ENCODE measurements at places on chromosomes 7 and 10. TPM values are rescaled to one million over a fixed set of nuclear protein-coding genes. Genes with fewer than 3 reads are reported as not detected.
A peak's percentile ranks its signal among the peaks of the same experiment; 100 is the strongest.

GRCh38 chr7:55469271-55469681, 103.0 kb downstream of the VOPP1 start:
- no peak for DNase-seq

DNA sequence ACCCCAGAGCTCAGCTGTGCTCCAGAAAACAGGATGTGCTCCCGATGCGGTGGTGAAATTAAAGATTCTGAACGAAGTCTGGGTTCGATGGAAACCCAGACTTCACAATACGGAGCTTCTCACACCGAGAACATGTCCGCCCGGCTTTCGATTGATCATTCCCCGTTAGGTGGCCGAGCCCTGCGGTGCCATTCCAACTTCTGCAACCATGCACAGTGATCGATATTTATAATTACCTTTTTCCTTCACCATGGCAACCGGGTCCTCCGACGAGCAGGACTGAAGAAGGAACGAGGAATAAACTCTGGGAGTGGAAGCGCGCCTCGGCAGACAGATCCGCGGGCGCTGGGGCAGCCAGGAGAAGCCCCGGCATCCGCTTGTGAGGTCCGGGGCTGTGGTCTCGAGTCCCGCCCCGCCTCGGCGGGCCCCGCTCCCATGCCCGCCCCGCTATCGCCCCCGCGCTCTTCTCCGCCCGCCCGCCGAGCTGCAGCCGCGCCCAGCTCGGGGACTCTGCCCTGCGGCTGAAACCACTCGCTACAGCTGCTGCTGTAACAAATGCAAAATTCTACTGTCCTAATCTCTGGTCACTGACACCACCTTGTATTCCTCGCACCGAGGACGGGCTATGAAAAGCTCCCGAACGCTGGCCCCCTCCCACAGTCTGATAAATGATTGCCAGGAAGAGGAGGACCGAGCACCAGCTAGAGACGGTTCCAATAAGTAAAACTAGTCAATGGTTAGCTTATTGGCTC, 26.2 kb downstream of the ABLIM1 start:
- DNase-seq: peak; percentile 27

DNA sequence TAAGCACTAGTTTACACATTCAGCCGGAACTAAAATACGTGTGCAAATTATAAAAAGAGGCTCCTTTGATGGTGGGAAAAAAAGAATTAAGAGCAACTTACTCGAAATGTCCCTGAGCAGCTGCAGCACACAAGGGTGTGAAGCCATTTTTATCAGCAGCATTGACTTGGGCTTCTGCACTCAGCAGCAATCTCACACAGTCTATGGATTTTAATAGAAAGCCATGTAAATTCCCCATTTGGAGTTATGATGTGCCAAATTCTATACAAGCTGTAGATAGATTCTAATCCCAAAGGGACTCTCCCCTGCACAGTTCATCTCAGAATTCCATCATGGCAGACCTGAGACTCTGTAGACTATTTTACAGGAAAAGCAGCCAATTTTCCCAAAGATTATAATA, 90.5 kb downstream of the CTTNBP2 start:
- DNase-seq: no peak

DNA sequence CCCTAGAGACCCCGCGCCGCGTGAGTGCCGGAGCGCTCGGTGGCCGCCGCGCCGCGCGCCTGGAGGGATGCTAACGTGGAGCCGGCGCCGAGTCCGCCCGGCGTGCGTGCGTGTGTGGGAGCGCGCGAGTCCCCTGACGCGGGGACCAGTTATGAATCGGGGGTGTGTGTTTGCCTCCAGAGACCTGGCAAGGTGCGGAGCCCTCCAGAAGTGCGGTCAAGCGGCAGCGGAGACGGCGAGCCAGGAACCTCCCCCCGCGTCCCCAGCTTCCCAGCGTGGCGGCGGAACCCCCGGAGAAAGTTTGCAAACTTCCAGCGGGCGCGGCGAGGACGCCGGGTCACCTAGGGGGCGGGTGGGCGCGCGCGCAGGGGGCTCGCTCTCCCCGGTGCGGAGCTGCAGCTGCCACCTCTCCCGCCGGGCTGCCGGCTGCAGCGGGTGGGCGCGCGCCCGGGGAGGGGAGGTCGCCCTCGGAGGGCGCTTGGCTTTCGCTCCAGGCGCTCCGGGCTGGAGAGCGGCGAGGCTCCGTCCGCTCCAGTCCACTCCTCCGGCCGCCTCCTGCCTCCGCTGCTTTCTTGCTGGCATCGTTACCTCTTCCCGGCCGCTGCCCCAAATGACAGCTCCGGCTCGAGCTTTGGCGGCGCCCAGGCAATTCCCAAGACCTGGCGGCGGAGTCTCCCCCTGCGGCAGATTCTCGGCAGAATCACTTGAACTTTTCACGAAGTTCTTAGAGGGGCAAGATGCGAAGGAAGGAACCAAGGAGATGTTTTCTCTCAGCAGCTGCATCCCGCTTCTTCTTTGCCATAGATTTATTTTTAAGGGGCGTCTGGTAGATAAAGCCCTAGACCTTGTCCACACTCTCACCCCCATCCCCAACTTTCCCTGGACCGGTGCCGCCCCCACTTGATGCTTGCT, 2.3 kb upstream of the CREB5 start:
- peak; percentile 43 for DNase-seq

DNA sequence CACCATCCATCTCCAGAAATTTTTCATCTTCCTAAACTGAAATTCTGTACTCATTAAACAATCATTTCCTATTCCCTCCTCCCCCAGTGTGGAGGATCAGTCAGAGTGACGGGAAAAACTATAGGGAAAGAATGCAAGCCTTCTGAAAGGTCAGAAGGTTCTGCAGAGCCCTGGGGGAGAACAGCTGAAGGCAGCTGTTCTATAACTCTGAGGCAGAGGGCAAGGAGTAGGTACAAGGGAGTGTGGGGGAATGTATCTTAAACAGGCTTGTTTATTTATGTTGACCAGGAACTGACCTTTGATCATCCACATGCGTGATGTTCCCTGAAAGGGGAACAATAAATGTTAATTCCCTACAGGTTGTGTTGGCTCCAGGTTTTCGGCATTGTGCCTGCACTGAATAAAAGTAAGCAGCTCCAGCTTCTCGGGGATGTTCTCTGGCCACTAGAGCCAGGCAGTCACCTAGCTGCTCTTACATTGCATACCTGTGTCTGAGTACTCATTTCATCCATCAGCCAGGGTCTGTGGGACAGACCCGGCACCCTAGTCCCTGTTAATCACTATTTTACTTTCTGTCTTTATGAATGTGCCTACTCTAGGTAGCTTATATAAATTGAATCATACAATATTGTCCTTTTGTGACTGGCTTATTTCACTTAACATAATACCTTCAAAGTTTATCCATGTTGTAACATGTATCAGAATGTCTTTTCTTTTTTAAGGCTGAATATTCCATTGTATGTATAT, 5.8 kb downstream of the IFIT1 start:
- no peak for DNase-seq

GRCh38 chr7:6164491-6164890, 107.9 kb downstream of the CYTH3 start:
- DNase-seq: no peak

- no peak for DNase-seq
Observed at GRCh38 chr10:49613165-49613881, 514 bp upstream of the CHAT start.

DNA sequence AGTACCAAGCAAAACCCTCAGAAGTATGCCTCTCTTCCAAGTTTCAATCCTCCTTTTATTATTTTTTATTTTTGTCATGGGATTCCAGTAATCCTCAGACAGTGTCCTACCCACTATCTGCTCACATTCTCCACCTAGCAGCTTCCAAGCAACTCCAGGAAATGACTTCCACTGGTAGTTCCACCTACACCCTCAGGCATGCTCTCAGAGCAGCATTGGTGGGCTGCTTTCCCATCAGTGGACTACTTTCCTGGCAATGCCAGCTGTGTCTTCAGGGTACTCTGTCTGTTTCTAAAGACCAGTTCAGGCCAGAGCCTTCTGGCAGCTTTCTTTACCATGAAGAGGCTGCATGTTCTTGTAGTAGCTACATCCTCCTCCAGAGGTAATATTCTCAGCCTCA, 244.0 kb downstream of the HGF start:
- no peak for DNase-seq

DNA sequence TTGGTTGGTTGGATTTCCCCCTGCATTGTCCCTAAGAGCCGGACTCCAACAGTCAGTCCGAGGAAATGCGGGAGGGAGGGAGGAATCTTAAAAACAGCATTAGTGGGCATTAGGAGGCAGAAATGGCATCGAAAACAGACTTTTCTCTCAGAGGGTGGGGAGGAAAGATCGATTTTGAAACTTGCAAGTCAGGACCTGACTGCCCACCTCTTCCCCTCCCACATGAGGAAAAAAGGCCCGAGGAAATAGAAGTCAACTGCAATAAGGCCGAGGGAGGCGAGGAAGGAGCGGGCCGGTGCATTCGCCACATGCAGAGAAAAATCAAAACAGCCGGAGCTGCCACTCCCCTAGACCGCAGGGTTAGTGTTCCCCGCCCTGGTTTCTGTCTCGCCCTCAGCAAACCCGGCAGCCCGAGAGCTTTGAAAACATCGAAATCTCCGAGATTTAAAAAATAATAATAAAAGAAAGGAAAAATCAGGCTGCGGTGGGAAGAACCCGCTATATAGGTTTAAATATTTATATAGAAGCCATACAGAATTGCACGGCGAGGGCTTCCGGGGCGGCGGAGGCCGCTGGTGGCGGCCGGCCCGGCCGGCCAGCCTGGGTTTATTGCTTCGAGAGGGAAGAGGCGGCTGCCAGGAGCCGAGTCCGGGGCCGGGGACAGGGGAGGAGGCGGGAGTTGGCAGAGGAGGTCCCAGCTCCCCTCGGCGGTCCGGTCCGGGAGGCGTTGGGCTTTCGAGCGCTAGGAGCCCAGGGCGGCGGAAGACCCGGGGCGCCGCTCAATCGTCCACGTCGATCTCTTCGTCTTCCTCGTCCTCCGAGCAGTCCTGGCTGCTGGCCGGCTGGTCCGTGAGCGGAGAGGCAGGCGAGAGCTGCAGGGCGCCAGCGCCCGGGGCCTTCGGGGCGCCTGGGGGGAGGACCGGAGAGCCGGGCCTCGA, 2.5 kb downstream of the LBX1 start:
- DNase-seq: no peak

GRCh38 chr7:81469869-81470723, 299.8 kb downstream of the HGF start:
- peak; percentile 52 for DNase-seq

DNA sequence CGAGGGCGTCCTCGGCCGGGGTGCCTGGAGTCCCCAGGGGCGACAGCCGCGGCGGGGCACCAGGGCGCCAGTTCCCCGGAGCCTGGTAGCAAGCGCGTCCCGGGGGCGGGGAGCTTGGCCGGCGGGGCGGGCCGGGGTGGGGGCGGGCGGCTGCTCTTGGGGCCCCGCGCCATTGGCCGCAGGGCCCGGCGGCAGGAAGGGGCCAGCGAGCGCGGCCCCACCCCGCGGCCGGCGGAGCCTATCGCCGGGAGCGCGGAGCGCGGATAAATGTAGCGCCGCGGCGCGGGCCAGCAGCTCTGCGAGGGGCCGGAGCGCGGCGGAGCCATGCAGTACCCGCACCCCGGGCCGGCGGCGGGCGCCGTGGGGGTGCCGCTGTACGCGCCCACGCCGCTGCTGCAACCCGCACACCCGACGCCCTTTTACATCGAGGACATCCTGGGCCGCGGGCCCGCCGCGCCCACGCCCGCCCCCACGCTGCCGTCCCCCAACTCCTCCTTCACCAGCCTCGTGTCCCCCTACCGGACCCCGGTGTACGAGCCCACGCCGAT, at the start of gene HHEX:
Gene HHEX, plus strand, starts transcription at position 293 of the 548 bp plus-strand sequence. Its CDS starts 32 bp downstream, at position 325.
- DNase-seq: no peak

DNA sequence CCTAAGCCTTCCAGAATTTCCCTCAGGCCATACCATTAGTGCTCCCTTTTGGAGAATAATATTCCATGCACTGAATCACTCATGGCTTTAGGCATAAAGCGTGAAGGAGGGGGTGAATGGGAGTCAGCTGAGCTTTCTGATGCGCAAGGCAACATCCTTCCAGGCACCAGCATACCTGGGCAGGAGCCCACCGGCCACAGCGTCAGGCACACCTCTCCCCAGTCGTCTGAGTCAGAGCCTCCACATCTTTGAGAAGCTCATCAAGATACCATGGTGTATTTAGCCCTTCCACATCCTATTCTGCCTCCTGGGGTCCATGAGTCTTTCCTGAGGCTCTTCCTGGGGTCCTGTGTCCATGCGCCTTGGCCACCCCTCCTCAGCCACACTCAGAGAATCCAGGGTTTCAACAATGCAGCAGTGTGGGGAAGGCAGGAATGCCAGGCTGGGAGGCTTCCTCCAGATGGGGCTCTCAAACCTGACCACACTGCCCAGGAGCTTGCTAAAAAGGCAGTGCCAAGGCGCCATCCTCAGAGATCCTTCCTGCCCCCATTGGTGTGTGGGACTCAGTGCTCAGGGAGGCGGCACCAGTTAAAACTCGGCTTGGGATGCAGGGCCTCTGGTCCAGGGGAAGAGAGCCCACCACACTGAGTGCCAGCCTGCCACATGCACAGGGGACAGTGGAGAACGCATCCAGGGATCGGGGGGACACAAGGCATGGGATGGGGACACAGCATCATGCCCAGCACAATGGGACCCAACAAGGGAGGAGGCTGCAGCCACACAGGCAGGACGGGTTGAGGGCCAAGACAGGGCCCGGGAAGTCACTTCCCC, 31.6 kb downstream of the RASGEF1A start:
- DNase-seq: peak; percentile 7

GRCh38 chr7:138720286-138720685, 19.1 kb upstream of the SVOPL start:
- no peak for DNase-seq

- DNase-seq: no peak
Observed at GRCh38 chr7:50534690-50535290, 30.4 kb downstream of the DDC start.

- no peak for DNase-seq
Observed at GRCh38 chr10:84296091-84296981, 32.1 kb upstream of the CCSER2 start.

DNA sequence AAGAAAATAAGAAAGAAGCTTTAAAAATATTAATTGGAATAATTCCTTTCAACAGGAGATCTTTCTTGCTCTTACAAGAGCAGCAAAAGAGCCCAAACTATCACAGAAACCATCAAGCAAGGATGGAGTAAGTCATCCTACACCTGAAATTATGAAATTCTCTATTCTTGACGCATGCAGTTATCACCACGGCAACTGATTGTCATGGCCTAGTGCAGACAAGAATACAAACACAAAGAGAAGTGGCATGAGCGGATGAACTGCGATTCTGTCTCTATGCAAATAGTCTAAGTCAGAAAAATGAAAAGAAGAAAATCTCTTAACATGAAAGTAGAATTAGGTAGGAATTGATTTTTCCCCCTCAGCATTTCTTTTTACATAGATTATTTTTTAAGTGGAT, 54.8 kb upstream of the SLC35B4 start:
- DNase-seq: no peak

- DNase-seq: no peak
Observed at GRCh38 chr7:108026116-108026515, 23.2 kb upstream of the LAMB1 start.

GRCh38 chr10:490891-491571, 198.4 kb downstream of the DIP2C start:
- DNase-seq: no peak

The AOC1 gene
- 2.9 TPM for total RNA-seq

The EBLN1 gene
- not detected for total RNA-seq

The GRM3 gene
- 1.4 TPM for total RNA-seq

The ITPRID1 gene
- 3.1 TPM for total RNA-seq

The SH2D4B gene
- 0.12 TPM for total RNA-seq

The BAMBI gene
- 35.4 TPM for total RNA-seq

The GPRIN2 gene
- total RNA-seq: 19.8 TPM

The BET1 gene
- total RNA-seq: 24.9 TPM

The COL1A2 gene
- 14.8 TPM for total RNA-seq

The ZNF485 gene
- 6.3 TPM for total RNA-seq

The HPSE2 gene
- total RNA-seq: 0.10 TPM

The TDRD1 gene
- not detected for total RNA-seq

All from progenitor cell of endocrine pancreas (in vitro differentiated cells).